Stimulated activated effector memory CD8-positive, alpha-beta T cell treated with anti-CD3 and anti-CD28 coated beads, Interleukin-12 subunit alpha, Interleukin-12 subunit beta, amount 100 ng/mL, for 72 hours (primary cell): ENCODE measurements at places on chromosomes 5 and 9.

DNA sequence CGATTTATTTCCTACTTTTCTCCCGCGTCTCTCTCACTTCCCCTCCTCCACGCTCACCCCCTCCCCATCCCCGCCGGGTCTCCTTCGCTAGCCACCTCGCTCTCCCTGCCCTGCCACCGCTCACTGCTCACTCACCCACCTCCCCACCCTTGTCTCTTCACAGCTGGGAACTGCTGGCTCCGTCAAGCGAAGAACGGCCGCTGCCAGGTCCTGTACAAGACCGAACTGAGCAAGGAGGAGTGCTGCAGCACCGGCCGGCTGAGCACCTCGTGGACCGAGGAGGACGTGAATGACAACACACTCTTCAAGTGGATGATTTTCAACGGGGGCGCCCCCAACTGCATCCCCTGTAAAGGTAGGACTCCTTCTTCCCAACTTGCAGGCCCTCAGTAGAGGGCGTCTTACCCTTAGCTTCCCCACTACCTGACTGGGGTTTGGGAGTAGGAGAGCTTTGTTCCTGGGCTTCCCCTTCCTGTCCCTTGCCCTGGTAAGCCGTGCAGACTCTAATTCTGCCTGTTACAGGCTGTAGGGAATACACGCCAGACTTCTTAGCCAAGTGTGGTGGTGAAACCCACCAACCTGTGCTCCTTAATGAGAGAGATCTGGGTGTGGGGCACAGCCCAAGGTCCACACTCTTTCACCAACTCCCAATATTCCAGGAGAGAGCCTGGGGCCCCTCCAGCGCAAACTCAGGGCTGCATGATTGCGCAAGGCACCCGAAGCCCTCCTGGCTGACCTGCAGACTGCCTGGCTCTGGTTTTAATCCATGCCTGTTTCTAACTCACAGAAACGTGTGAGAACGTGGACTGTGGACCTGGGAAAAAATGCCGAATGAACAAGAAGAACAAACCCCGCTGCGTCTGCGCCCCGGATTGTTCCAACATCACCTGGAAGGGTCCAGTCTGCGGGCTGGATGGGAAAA, 2.5 kb downstream of the FST start:
- no peak for DNase-seq

- no peak for DNase-seq
Measured at GRCh38 chr5:181281077-181281983, 20.4 kb upstream of the TRIM52 start.

DNA sequence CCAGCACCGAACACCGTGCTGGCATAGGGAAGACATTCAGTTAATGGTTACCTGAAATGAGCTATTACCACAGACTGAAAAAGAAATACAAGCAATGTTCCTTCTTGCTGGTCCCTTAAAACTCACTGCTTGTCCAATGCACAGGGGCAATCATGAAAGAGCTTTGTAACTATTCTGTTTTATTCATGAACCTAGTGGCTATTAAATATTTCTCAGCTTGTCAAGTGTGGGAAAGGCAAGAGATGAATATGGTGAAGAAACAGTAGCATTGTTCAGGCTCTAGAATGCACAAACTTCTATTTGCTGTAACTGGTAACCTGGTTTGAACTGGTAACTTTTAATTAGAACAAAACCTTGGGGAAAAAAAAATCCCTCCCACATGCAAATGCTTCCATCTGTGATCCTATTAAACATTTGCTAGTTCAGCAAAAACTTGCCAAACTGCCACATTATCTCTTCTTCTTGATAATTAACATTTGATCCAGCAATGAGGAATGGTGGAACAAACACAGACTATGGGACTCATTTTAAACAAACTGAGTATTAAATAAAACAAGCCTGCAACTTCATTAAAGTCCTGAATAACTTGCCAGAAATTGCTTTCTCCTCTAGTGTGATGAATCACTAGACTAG, 36.1 kb downstream of the YIPF5 start:
- DNase-seq = no peak

- DNase-seq = no peak
Measured at GRCh38 chr5:154312576-154312975, 122.0 kb downstream of the GALNT10 start.

- DNase-seq = no peak
Measured at GRCh38 chr5:11642438-11642837, 261.8 kb downstream of the CTNND2 start.

- no peak for DNase-seq
Measured at GRCh38 chr5:78483809-78484521, 123.5 kb downstream of the SCAMP1 start.

GRCh38 chr9:137592767-137593166, 2.5 kb upstream of the ZMYND19 start:
- no peak for DNase-seq

GRCh38 chr5:6684075-6684474, 29.2 kb upstream of the TENT4A start:
- DNase-seq = no peak

DNA sequence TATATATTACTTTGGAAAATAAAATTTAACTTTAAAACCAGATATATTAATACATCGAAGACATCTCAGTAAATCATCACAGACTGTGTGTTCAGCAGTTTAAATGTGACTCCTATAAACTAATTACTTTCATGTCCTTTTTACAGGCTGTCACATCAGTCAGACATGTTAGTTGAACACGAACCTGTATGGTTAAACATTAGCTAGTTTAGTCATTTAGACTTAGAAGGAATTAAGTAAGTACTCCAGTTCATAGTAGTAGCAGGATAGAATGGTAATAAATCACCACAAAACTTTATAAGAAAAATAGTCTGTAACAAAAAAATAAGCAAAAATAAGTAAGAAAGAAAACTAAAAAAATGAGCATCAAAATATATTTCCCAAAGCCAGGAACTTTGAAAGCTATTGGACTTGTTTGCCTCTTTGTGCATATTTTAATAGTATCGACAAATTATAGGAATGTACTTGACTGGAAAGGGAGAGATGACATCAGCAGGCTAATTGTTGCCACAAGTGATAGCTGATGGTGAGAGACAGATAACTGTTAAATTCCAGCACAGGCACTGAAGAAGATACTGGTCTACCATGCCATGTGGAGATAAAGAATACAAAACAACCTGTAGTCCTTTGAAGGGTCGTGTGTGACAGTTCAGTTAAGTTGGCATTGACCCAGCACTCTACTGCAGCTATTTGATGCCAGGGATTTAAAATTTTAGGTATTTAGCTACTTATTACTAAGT, 83.9 kb downstream of the RIC1 start:
- DNase-seq = no peak
